ENCODE measurements at places on chromosomes 3 and 15.

DNA sequence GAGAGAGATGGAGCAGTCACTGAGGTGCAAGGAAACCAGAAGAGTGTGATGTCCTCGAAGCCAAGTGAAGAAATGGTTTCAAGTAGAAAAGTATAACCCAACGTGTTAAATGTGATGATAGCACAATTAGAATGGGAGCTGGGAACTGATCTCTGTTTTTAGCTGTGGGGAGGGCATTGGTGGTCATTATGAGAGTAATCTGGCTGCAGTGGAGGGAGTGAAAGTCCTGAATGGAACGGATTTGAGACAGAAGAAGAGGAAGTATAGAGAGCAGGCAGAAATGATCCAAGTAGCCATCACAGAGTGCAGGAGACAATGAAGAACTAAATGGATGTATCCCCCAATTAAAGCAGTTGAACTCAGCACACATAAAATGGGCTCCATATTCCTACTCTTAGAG, 235.3 kb downstream of the IGSF11 start:
- DNase-seq, result no peak

DNA sequence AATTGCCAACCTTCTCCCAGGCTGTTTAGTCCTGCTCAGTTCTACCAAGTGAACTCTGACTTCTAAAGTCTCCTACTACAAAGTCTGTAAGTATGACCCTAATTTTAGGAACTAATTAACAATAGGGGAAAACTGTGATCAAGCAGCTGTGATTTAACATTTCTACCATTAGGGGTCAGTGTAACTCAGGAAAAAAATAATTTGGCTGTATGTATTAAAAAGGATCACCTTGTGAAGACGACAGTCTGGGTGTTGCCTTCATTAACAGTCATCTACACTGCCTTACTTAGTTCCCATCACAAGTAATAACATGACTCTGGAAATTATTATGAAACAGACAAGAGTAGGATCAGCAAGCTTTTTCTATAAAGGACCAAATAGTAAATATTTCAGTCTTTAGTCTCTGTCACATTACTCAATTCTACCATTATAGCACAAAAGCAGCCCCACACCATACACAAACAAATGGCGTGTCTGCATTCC, 4.2 kb upstream of the NPHP3 start:
- DNase-seq, result no peak

DNA sequence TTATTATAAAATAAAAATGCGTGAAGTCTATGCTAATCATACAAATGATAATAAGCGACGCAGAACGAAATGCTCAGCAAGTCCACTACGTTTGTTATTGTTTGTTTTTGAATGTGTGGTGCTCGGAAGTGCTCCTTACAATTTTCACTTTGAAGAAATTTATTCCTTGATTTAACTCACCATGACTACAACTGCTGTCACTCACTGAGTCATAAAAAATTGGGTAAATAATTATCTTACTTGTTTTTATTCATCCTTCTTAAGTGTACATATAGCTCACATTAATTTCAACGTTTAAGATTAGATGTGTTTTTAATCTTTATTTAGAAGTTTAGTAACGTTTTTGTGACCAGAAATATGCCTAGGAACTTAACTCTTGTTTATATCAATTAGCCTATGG, 66.7 kb upstream of the NANOGP8 start:
- no peak for DNase-seq

GRCh38 chr3:107328069-107328468, 49.2 kb upstream of the CCDC54 start:
- no peak for DNase-seq

DNA sequence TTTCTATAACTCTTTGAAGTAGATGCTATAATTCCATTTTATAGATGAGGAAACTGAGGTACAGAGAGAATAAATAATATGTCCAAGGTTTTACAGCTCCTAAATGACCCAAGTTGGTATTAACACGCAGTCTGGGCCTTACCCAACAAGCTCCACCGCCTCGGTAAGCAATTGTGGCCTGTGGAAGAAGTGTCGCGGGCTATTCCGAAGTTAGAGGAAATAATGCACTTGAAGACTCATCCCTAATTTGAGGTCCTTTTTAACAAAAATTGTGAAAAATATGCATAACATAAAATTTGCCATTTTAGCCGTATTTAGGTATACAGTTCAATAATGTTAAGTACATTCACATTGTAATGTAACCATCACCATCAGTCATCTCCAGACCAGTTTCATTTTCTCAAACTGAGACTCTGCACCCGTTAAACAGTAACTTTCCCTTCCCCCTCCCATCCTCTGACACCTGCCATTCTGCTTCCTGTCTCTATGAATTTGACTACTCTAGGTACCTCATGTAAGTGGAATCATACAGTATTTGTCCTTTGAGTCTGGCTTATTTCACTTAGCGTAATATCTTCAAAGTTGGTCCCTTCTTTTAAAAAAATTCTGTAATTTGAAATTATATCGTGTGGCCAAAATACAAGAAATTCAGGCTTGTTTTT, 18.2 kb downstream of the IDH3A start:
- no peak for DNase-seq

DNA sequence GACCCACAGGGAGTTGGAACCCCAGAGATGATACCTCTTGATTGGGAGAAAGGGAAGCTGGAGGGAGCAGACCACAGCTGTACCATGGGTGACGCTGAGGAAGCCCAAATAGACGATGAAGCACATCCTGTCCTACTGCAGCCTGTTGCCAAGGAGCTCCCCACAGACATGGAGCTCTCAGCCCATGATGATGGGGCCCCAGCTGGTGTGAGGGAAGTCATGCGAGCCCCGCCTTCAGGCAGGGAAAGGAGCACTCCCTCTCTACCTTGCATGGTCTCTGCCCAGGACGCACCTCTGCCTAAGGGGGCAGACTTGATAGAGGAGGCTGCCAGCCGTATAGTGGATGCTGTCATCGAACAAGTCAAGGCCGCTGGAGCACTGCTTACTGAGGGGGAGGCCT, 201.1 kb downstream of the AKAP13 start:
- DNase-seq, result no peak

GRCh38 chr3:183301937-183302580, 49.0 kb downstream of the B3GNT5 start:
- DNase-seq, result no peak

DNA sequence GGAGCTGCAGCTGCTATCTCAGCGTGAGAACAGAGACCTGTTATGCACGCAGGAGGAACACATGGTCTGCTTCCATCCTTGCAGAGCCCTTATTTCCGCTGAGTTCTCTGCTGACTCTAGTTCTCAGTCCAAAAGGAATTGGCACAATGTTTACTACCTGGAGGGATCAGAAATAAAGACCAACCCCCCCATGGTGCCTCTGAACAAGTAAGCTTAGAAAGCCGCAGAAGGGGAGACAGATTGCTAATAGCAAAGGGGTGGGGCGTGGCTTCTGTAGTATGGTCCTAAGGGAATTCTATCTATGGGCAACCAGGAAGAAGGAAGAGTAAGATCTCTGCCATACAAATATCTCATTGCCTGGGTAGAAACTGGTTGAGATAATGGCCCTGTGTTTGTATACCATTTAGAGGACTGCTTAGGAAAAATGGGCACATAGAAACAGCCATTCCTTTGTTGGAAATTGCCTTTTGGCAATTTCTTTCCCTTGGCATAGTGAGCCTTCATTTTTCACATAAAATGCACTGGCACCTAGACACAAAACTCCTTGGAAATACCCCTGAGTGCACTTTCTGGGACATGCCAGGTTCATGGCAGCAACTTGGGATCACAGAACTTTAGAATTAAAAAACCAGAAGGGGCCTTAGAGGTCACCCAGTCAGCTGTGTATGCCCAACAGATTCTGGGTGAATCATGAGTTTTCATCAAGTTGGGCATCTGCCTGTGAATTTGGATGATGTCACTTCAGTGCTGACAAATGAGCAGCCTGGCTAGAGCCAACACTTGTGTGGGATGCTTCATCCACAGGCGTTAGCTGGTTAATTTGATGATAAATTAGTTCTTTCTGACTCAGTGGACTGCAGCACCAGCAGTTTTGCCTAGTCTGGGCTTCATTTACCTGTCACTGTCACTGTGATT, 57.4 kb upstream of the STXBP5L start:
- DNase-seq, result no peak

DNA sequence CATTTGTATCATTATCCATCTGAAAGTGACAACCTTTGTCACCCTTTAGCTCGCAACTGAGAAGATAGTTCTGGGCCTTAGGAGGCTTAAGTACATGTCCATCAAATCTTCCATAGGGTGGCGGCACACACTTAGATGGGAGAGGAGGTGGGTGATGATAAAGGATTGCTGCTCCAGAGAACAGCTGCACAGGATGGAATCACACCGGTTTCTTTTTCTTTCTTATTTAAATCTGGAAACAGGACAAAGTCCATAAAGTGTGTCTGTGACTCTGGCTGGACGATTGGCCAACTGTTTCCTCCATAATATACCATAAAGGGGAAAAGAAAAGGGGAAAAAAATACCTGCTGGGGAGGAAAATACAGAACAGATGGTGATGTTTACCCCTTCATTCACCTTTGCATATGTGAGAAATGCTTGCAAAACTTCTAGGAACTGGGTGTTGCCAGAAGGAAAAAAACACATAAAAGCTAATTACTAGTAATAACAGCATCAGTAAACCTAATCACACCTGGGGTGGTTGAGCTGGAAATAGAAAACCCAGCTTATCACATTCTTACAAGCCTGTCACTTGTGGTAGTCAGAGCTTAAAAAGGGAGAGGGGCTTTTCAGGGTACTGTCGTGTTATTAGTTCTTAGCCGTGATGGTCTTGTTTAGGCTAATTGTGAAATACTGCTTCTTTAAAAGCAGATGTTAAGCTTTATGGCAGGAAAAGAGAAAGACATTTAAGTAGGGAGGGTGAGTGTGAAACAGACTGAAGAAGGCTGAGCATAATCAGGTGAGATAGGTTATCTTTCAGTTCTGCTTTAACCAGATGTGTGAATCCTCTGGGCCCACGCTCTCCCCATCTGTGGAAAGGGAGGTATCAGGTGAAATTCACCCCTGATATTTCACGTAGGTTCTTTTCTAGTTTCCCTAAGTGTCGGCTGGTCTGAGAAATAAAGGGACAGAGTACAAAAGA, 16.7 kb downstream of the C2CD4A start:
- DNase-seq, result no peak

All from H1 (cell line).